ENCODE measurements at places on chromosomes 13 and 19.
A peak's percentile ranks its signal among the peaks of the same experiment; 100 is the strongest.

DNA sequence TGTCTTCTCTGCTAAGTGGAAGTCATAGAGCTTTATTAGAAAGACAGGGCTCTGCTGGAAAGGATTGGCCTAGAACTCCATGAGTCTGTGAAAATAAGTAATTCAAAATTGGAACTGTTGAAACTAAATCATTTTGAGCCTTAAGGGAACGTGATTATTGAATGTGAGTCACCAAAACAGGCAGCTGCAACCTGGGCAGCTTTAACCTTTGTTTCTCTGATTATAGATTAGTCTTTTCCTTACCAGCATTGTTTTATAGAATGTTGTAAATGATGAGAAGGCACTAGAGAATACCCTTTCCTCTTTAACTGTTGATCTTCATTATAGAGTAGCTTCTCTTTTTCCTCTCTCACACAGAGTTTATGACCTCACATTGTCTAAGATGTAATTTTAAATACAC is 638.8 kb upstream of the SLITRK6 start:
- no peak for DNase-seq

- no peak for DNase-seq
These were observed 300.1 kb downstream of the COG6 start for GRCh38 chr13:39955560-39955959.

- no peak for DNase-seq
These were observed 185.7 kb downstream of the TEX29 start for GRCh38 chr13:111506125-111506524.

DNA sequence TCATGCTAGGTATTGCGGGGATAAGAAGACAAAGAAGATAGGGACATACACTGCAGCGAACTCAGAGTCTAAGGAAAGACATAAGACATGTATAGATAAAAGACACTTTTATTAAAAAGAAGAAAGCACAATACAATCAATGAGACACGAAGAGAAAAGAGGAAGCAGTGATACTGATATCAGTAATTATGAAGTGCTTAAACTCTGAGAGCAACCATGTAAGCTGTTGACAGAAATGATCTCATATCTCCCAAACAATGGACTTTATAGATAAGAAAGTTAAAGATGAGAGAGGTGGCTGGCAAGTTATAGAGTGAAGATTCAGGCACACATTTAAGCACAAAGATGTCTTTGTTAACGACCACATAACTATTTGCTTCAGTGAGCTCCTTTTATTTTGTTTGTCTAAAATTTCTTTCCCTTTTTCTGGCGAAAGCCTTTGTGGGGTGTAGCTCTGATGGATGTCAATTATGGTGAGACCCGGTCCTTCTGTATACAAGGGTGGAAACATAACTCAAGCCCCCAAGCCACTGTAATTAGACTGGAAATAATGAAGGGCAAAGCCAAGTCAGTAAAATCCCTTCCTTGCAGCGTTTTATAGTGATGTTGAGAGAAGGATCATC is 818.0 kb upstream of the SLC10A2 start:
- DNase-seq, result no peak

DNA sequence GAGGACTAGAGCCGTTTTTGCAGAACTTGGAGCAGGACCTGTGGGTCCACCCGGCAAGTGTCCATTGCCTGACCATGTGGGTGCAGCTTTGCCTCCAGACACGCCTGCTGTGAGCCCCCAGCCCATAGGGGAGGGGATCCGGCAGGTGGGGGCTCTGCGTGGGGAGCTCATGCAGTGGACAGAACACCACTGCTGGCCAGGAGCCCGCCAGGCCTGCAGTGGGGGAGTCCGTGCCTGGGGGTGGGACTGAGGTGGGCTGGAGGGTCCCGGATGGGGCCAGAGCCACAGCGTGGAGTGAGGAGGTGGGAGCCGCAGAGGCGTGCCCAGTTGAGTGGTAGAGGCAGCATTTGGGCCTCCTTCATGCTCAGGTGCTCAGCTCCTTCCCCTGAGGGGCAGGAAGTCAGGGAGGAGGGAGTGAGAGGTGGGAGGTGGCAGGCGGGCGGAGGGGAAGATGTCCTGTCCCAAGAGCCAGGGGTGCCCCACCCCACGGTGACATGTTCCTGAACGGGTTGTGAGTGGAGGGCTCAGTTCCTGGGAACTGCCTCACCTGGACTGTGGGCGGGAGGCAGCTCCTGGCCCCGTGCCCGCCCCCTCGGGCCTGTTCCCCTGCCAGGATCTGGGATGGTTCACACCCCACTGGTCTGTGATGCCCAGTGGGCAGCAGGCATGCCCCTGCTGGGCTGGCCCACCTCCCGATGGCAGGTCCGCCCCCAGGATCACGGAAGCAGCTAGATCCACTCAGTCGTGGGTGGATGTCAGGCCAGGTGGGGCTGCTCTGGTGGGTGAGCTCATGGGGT is 8.8 kb downstream of the ADAT3 start:
- DNase-seq, result no peak

DNA sequence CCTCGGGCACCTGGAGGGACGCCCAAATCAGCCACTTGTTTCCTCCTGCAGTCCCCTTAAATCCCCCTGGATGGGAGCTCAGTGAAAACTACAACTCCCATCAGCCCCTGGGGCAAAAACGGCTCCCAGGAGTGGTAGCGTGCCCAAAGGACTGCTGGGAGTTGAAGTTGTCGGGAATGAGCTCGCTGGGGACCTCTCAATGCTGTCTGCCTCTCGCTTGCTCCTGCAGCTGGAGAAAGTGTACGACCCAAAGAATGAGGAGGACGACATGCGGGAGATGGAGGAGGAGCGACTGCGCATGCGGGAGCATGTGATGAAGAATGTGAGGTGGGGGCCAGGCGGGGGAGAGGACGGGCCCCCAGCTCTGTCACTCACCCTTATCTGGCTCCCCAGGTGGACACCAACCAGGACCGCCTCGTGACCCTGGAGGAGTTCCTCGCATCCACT is 14.7 kb upstream of the DHDH start:
- DNase-seq, result no peak

DNA sequence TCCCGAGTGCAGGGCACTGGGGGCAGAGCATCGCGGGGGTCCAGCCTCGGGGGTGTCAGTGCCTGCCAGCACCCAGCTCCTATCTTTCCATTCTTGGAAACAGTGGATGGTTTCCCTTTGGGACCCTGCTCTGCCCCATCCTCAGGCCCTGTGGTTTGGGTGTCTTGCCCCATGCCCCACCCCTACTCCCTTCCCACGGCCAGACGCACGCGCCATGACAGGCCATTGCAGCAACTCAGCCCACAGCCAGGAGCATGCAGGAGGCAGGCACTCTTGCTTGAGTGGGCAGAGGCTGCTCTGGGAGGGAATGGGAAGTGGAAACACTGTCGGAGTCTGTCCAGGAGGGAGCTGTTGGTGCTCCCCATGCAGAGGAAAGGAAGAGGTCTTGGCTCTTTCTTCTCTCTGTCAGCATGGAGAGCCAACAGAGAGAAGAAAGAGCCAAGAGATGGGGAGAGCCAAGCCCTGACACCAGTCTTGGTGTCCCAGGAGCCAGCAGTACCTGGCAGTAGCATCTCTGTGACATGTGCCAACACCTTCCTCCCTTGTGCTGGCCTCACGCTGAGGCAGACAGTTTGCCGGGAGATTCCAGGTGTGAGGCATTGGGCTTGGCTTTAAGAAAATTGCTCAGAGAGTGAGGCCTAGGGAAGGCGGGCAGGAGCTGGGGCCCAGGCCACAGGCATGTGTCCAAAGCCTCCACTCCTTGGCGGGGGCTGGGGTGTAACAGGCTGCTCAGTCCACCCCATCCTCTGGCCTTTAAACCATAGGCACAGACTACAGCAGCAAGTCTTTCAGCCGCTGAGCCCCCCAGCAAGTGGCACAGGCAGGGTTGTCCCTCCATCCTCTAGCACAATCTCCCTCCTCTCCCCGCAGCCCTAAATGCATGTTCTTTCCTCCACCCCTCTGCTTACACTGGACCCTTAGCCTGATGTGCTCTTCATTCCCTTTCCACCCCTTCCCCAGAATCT is 86.7 kb upstream of the UQCRFS1 start:
- DNase-seq, result no peak

DNA sequence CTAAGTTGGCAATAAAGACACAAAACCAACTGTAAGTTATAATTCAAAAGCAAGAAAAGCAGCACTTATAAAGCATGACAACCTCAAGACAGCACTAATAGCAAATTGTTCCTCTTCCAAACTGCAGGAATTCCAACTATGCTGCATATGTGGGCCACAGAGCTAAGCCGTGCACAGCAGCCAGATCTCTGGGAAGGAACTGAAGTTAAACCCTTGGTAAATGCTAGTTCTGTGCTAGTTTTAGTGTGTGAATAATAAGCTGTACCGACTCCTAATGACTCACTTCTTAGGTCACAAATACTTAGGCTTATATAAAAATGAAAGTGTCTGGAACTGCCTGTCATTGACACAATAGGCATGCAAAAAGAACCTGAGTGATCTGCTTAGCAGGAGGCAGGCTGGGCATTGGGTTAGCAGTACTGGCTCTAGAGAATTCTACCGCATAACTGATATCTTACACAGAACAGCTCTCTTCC is 21.2 kb upstream of the GTF3A start:
- no peak for DNase-seq

- peak; percentile 24 for DNase-seq
These were observed 49.7 kb downstream of the COMP start for GRCh38 chr19:18741124-18742121.

DNA sequence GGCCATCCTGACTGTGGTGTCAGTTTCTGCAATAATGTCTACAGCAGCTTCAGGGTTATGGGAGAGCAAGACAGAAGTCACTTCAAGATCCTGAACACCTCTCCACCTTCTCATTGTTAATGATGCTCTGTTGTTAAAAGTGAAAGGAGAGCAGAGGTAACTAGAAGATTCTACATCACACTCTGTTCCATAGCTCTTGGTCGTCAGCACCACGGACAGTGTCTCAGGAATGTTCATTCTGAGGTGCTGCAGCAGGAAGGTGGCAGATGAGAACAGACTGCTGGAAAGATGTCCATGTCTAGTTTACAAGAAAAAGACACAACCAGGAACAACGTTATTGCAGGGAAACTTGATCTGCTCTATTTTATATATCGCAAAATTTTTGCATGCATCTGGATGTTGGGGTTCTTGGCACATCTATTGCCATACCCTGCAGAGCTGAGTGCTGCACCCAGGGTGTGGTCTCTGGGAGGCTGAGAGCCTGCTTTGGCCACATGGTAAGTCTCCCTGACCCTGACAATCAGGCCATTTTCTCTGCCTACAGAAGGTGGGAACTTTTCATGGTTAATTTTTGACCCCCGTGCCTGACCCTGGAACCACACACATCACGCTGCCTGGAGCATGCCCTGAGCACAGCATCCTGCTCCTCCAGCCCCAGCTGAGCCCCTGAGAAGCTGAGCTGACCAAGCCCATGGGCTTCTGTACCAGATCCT is 12.7 kb downstream of the CEACAM21 start:
- no peak for DNase-seq

- DNase-seq, result no peak
These were observed 70.0 kb upstream of the GTF3A start for GRCh38 chr13:27354379-27354778.

DNA sequence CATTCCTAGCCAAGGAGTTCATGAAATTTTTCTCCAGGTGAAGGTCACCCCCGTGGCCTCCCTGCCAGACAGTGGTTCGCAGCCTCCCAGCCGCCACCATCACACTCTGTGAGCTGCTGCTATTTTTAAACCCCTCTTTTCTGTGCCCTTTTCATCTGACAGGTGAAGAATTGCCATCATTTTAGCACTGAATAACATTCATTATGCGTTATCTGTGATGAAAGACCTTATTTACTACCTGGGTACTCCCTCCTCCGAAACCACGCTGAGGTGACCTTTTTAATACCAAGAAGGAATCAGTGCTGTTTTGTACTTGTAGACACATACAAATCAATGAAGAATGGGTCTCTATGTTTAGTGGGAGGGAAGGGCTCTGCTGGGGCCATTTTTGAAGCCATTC is 148.9 kb upstream of the GPR12 start:
- DNase-seq, result no peak

- peak; percentile 40 for DNase-seq
These were observed 1.7 kb downstream of the UBXN6 start for GRCh38 chr19:4455719-4456475.

DNA sequence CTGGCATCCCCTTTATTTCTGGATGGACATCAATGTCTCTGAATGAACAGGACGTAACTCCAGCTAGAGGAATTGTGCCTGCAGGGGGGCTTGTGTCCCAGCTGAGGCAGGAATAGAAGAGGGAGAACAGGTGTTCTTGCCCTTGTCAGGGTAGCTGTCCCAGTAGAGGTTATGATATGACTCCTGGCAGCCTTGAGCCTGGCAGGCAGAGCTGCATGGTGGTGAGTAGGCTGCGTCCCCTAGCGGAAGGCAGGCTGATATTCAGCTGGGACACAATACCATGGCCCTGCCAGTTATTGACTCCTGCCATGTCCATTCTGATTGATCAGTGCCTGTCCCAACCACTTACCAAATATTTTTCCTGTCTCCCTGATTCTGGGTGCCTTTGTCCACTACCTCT is 197.2 kb downstream of the RAP2A start:
- no peak for DNase-seq

DNA sequence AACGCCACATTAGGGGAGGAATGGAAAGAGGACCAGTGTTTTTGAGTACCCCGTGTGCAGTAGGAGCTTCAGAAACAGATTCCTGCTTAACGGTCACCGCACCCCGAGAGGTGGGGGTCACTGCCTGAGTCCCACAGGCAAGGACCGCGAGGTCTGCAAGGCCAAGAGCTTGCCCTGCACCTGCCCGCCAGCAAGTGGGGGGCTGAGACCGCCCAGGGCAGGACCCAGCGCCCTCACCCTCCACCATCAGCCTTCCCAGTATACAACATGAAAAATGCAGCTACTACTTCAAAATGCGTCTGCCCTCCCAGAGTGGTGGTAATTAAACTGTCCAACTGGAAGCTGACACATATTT is 44.9 kb downstream of the COL4A1 start:
- DNase-seq, result no peak

GRCh38 chr13:111505175-111505777 is 184.8 kb downstream of the TEX29 start:
- no peak for DNase-seq

DNA sequence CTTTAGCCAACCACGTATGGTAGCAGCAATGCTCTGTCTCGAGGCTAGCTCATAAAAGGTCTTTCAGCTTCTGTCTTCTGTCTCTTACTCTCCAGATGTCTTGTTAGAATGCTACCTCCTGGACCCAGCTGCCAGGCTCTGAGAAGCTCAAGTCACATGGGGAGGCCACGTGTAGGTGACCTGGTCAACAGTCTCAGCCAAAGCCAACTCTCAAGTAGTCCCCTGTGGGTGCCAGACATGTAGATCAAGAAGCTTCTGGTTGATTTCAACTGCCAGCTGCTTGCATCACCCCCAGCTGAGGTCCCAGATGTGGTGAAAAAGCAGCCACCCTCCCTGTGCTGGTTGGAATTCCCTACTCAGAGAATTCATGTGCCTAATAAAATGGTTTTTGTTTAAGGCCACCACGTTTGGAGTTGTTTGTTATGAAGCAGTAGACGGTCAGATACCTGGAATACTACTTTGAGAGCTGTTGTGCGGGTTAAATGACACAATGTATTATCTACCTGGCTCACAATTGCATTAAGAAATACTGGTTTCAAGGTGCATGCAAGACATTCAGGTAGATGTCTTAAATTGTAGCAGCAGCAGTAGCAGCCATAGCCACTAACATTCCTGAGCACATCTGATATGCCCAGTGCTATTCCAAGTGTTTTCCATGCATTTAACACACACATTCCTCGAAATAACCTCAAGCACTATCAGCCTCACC is 131.0 kb upstream of the RFC3 start:
- no peak for DNase-seq

GRCh38 chr13:33624740-33625139 is 193.2 kb upstream of the RFC3 start:
- no peak for DNase-seq
